ENCODE measurements at places on chromosomes 16 and 17. TPM values are rescaled to one million over a fixed set of nuclear protein-coding genes. Genes with fewer than 3 reads are reported as not detected.

CHD9NB gene
- total RNA-seq = 1.2 TPM

SLC5A10 gene
- not detected for total RNA-seq

CTRL gene
- 3.4 TPM for total RNA-seq

ADAM11 gene
- 7.7 TPM for total RNA-seq

CBX8 gene
- 29.0 TPM for total RNA-seq

CEMP1 gene
- 0.32 TPM for total RNA-seq

KRTAP17-1 gene
- not detected for total RNA-seq

DNA sequence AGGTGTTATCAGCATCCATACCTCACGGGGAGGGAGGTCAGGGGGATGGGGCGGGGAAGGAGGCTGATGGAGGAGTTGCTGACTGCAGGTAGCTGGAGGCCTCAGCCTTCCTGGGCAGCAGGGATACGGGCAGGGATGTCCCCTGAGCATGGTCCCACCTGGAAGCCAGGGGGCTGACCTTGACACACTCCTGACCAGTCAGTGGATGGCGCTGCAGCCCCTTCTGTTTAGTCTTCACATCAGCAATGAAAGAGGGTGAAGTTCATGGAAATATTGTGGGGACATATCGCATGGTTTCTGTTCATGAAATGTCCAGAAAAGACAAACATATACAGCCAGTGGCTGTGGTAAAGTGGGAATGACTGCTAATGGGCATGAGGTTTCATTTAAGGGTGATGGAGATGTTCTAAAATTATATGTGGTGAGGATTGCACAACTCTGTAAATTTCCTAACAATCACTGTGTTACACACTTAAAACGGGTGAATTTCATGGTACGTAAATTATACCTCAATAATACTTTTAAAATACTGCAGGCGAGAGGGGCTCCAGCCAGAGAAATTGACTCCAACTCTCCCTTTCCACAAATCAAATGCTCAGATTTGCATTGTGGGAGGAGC is 489.6 kb downstream of the CDH13 start:
- no peaks in the 10 kb centered on the region for H3K4me1 ChIP-seq
- H3K27ac ChIP-seq = no peak overlapping the region
- no peak for DNase-seq
- H3K27me3 ChIP-seq = no peaks in the 10 kb centered on the region
- no peak overlapping the region for H3K4me3 ChIP-seq
- no peaks in the 10 kb centered on the region for H3K36me3 ChIP-seq

DNA sequence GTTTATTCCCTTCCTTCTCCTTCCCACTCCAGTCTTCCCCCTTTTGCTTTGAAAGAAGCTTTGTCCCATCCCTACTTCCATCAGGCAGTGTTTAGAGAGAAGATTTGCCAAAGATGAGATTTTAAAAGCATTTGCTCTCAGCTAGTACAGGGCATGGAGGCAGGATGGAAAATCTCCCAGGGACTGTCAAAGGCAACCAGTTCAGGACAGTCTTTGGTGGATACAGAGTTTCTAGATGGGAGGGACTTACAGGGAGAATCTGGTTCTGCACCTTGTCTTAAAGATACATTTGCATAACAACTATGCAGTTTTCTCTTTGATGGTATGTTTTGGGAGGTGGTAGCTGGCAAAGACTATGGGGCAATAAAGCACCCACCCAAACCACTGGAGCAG is 26.2 kb downstream of the CHD9 start:
- H3K4me3 ChIP-seq = no peak overlapping the region
- H3K36me3 ChIP-seq = no peaks in the 10 kb centered on the region
- H3K27me3 ChIP-seq = no peaks in the 10 kb centered on the region
- DNase-seq = no peak
- H3K27ac ChIP-seq = no peak overlapping the region
- H3K4me1 ChIP-seq = no peaks in the 10 kb centered on the region

DNA sequence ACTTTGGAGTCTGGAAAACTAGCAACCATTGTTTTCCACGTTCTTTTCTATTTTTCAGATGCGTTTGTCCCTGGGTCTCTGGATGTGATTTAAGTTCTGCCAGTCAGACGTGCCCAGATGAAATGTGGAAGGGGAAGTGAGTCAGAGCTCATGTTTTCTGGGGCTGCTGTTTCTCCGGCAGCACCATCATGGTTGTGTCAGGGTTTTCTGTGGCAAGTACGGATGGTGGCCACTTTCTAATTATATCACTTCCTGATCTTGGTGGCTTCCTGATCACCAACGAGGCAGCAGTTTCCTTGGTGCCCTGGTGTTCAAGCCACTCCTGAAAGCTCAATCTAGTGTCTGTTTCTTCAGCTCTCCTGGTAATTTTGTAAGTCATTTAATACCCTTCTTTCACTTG is 31.4 kb upstream of the PMFBP1 start:
- H3K4me1 ChIP-seq = no peaks in the 10 kb centered on the region
- no peak for DNase-seq
- no peaks in the 10 kb centered on the region for H3K36me3 ChIP-seq
- H3K4me3 ChIP-seq = no peak overlapping the region

- H3K4me1 ChIP-seq = peaks cover 93% of the 10 kb centered on the region
- no peaks in the 10 kb centered on the region for H3K27me3 ChIP-seq
- H3K4me3 ChIP-seq = peak overlapping the region; percentile 9
- DNase-seq = peak; percentile 80
- no peaks in the 10 kb centered on the region for H3K36me3 ChIP-seq
- peak overlapping the region; percentile 96 for H3K27ac ChIP-seq
These were observed 76.0 kb downstream of the VMP1 start for GRCh38 chr17:59783221-59784047.

- H3K27me3 ChIP-seq = no peaks in the 10 kb centered on the region
- 0 out of 2 replicates have a peak overlapping the region, but pooled peaks have one; percentile 18 for H3K27ac ChIP-seq
- H3K36me3 ChIP-seq = no peaks in the 10 kb centered on the region
- no peak for DNase-seq
These were observed 11.2 kb upstream of the ORAI3 start for GRCh38 chr16:30937692-30938091.

DNA sequence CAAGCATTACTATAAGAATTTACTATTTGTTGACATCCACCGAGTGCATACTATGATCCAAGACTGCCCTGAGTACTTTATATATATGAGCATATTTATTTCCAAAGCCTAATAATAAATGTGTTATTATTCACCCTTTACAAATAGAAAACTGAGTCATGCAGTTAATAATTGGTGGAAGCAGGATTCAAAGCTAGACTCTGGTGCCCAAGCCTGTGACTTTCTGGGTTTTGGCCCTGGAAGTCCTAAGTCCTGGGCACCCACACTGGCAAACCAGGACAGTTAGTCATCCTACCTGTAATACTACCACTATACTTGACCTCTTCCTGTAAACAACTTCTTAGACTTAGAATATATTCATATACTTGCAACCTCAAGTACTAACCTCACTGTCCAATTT is 257.4 kb upstream of the IRX5 start:
- H3K4me3 ChIP-seq = no peak overlapping the region
- no peaks in the 10 kb centered on the region for H3K4me1 ChIP-seq
- H3K36me3 ChIP-seq = no peaks in the 10 kb centered on the region
- H3K27me3 ChIP-seq = no peaks in the 10 kb centered on the region
- no peak overlapping the region for H3K27ac ChIP-seq
- DNase-seq = no peak

GRCh38 chr16:66608241-66609138 is 4.0 kb downstream of the CMTM3 start:
- peak overlapping the region; percentile 54 for H3K27ac ChIP-seq
- H3K36me3 ChIP-seq = peaks cover 12% of the 10 kb centered on the region
- H3K4me3 ChIP-seq = peak overlapping the region; percentile 7
- peaks cover 39% of the 10 kb centered on the region for H3K4me1 ChIP-seq
- peak; percentile 74 for DNase-seq

DNA sequence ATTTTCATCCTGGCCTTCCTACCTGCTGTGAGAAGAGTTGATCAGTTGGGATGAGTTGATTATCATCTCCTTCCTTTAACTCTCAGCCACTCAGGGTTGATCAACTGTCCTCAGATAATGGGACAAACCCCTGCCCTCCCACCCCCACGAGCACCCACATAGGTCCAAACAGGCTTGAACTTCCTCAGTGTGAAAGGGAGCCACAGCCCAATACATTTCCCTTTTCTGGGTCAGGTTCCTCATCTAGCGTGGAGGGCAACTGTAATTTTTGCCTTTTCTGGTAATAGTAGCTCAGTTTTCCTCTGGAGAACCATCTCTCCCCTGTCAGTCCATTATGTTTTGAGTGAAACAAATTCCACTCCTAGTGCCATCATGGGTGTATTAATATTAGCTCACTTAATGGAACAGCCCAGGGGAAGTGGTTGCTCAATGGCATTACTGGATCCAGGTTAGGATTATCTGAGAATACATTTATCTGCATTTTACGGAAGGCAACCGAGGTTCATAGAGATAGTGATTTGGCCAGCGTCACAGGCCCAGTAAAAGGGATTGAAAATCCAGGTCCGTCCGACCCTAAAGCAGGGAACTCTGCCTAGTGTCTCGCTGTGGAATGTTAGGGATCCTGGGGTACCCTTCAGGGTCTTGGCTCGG is 476 bp upstream of the LPCAT2 start:
- no peaks in the 10 kb centered on the region for H3K27me3 ChIP-seq
- no peak for DNase-seq
- H3K27ac ChIP-seq = no peak overlapping the region
- H3K4me1 ChIP-seq = peaks cover 3% of the 10 kb centered on the region
- peak overlapping the region; percentile 84 for H3K4me3 ChIP-seq

DNA sequence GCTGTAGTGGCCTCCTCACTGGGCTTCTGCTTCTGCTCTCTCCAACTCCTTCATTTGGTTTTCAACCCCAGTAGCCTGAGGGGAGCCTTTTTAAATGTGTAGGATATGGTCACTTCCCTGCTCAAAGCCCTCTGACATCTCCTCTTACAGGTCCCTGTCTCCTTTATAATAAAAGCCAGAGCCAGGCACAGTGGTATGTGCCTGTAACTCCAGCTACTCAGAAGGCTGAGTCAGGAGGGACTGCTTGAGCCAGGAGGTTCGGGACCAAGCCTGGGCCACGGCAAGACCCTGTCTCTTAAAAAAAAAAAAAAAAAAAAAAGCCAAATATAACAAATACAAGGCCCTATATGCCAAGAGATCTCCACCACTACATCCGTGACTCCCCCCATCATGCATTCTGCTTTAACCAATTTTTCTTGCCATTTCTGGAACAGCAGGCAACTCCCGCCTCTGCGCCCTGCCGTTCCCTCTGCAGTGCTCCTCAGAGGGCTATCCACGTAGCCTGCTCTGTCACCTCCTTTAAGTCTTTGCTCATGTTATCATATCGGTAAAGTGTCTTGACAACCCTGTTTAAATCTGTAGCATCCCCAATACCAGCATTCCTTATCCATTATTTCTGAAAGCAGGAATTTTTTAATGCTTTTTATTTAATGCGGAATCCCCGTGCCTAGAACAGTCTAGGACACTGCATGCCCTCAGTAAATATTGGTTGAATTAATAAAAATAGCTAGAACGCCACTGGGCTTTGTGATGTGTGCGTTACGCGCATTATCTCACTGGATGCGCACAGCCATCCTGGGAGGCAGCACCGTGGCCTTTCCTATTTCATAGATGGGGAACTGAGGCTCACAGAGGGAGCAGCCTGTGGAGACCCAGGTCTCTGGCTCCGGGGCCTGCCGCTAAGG is 9.5 kb downstream of the ZNF771 start:
- H3K27me3 ChIP-seq = no peaks in the 10 kb centered on the region
- H3K27ac ChIP-seq = peak overlapping the region; percentile 83
- no peak overlapping the region for H3K4me3 ChIP-seq
- peaks cover 6% of the 10 kb centered on the region for H3K4me1 ChIP-seq

DNA sequence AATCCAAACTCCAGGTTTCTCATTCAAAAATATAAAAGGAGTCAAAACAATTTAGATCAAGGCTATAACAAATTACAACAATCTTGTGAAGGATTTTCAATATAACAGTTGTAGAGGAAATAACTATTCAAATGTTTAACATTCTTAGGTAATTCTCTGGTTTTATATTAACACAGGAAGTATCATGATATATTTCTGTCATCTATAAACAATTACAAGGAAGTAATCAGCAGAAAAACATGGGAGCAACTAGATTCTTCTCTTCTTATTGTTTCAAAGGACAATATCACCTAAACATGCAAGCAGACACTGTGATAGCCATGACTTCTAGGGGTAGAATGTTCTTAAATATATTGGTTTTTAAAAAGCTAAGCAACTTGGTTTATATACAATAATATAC is 49.9 kb downstream of the FBXL20 start:
- no peaks in the 10 kb centered on the region for H3K4me1 ChIP-seq
- no peak overlapping the region for H3K4me3 ChIP-seq
- no peak overlapping the region for H3K27ac ChIP-seq
- H3K36me3 ChIP-seq = no peaks in the 10 kb centered on the region
- no peak for DNase-seq

- H3K36me3 ChIP-seq = no peaks in the 10 kb centered on the region
- no peak overlapping the region for H3K27ac ChIP-seq
- peaks cover 9% of the 10 kb centered on the region for H3K4me1 ChIP-seq
These were observed 114.6 kb upstream of the TNRC6C start for GRCh38 chr17:77843896-77844295.

DNA sequence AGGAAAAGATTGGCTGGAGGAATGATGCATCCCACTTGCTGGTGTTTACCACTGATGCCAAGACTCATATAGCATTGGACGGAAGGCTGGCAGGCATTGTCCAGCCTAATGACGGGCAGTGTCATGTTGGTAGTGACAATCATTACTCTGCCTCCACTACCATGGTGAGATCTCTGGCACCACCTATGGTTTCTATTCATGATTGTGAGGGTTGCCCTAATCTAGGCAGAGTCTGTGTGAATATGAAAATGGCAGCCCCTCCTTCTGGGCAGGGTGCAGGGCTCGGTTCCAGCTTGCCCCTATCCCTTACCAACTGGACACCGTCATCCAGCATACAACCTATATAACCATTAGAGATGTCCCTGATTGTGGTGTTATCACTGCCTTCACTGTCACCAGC is 33.4 kb downstream of the ITGB3 start:
- H3K27me3 ChIP-seq = no peaks in the 10 kb centered on the region
- no peak overlapping the region for H3K27ac ChIP-seq
- peaks cover 11% of the 10 kb centered on the region for H3K4me1 ChIP-seq
- H3K36me3 ChIP-seq = no peaks in the 10 kb centered on the region
- no peak for DNase-seq
- no peak overlapping the region for H3K4me3 ChIP-seq

- DNase-seq = peak; percentile 65
- H3K36me3 ChIP-seq = no peaks in the 10 kb centered on the region
- H3K27ac ChIP-seq = no peak within 1 kb of the TSS
- H3K27me3 ChIP-seq = no peaks in the 10 kb centered on the region
These were observed at the start of gene MILR1 for GRCh38 chr17:64448665-64449512. Gene MILR1 (plus strand): TSS chr17:64449115. CDS start chr17:64449169, 54 bp downstream.

GRCh38 chr17:71398800-71399219 is 722.0 kb upstream of the SOX9 start:
- DNase-seq = no peak
- H3K27me3 ChIP-seq = no peaks in the 10 kb centered on the region
- H3K27ac ChIP-seq = no peak overlapping the region
- no peak overlapping the region for H3K4me3 ChIP-seq
- no peaks in the 10 kb centered on the region for H3K4me1 ChIP-seq

DNA sequence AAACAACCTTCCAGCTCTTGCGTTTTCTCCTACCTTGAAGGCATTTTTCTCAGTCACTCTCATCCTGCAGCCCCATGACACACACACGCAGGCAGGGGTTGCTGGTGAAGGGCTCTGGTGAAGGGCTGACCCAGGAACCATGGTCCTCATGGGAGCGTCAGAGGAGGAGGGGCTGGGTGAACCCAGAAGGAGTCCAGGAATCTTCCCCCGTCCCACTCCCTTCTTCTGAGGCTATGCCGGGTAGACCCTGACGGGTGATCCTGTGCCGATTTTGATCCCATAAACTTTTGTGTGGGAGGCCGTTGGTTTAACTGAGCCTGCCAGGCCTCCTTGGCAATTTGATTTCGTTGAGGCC is 278.4 kb upstream of the FOXF1 start:
- H3K4me1 ChIP-seq = no peaks in the 10 kb centered on the region
- no peak for DNase-seq
- no peak overlapping the region for H3K27ac ChIP-seq
- H3K36me3 ChIP-seq = no peaks in the 10 kb centered on the region

GRCh38 chr17:67470163-67470562 is 93.1 kb downstream of the PITPNC1 start:
- no peak overlapping the region for H3K27ac ChIP-seq
- no peak overlapping the region for H3K4me3 ChIP-seq
- no peaks in the 10 kb centered on the region for H3K36me3 ChIP-seq
